ENCODE measurements at places on chromosomes 2 and 18. TPM values are rescaled to one million over a fixed set of nuclear protein-coding genes. Genes with fewer than 3 reads are reported as not detected.

- DNase-seq, result no peak
Observed at GRCh38 chr2:120526997-120527945, 181.3 kb downstream of the INHBB start.

GRCh38 chr18:74790451-74790850 is 192.8 kb downstream of the ZNF407 start:
- DNase-seq, result no peak

DNA sequence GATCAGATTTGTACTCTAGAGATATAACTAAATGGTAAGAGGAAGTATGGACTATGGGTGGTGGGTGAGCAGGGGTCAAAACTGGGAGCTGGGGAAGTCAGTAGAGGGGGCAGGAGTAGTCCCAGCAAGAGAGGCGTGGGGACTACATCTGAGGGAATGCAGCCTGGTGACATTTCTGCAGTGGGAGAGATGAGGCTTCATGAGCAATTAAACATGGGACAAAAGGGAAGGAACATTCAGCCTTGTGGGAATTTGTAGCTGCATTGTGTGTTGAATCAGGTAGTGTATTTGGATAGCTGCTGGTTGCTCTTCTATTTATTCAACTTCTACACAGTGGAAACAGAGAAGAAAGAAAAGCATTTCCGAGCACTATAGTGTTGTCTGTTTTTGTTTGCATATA is 3.6 kb downstream of the CNOT11 start:
- DNase-seq, result no peak

DNA sequence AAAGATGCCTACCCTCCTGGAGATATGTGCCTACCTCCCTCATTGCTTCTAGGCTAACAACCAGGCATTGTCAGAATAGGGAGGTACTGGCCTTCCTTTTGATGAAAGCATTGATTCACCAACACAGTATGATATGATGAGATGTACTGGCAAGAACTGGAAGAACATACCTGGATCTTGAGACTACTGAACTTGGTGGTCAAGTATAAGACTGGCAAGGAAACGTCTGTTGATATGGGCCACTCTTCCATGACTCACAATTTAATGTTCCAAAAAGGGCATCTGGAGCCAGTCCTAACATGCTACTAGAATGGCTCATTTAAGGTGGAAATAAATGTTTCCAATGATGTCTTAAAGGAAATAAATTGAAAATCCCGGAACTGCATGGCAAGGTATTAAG is 18.1 kb downstream of the DTNB start:
- DNase-seq, result no peak

Gene TEKT4
- 23.5 TPM for total RNA-seq
